Amniotic stem cell (primary cell): ENCODE measurements at places on chromosomes 1 and 21.
A peak's percentile ranks its signal among the peaks of the same experiment; 100 is the strongest.

GRCh38 chr1:29789910-29790247, 553.6 kb downstream of the PTPRU start:
- DNase-seq = no peak

GRCh38 chr1:178509414-178510007, 3.4 kb upstream of the TEX35 start:
- DNase-seq = no peak

GRCh38 chr1:211697356-211697755, 21.9 kb upstream of the NEK2 start:
- DNase-seq = no peak

GRCh38 chr1:152036267-152037216, at the start of gene S100A11:
Gene S100A11, minus strand, starts transcription at chr1:152037004. Its CDS starts 89 bp downstream, at chr1:152036915.
- DNase-seq = peak; percentile 79

GRCh38 chr1:89911191-89911991, 83.5 kb upstream of the ZNF326 start:
- no peak for DNase-seq

DNA sequence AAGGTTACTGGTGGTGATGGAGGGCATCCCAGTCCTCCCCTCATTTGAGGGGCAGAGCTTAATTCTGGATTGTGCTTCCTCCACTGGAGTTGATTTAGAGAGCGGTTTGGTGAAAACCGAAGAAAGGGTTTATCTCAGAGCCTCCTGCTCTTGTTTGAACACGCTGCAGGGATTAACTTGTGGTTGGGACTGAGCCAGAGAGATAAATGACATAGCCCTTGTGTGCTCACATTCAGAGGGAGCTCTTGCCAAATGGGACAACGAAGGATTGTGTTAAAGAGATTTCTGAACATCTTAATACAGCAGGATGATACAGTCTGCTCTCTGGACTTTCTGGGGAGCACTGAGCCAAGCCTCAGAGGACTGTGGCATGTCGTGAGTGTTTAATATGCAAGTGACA, 308.2 kb downstream of the DISC1 start:
- DNase-seq = no peak

DNA sequence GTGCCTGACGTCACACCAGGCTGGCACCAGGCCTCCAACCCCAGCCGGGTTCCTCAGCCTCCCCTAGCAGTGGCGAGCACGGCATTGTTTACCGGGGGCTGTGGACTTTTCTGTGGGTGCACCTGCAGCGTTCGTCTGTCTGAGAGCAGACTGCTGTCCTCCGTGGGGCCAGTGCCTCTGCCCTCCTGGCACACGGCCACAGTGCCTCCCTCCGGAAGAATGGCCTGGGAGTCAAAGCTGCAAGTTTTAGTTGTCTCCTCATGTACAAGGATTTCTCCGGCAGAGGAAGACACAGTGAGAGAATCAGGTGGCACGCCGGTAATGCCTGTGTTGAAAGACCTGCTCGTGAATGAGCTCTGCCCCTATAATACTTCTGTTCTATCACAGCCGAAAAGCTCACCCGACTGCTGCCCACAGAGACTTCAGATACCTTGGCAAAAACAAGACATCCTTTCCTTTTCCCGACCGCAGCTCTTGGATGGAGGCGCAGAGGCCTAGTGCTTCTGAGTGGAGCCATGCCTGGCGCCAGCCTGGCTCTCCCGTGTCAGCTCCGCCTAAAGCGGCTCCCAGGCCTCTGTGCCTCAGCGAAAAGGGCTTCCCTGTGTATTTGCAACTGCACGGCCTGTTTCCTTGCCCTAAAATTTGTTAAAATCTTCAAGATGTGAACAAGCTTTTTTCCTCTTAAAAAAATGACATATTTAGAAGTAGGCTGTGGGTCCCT, 71.4 kb downstream of the AGPAT3 start:
- no peak for DNase-seq
